ENCODE measurements at places on chromosomes 12 and 14.

DNA sequence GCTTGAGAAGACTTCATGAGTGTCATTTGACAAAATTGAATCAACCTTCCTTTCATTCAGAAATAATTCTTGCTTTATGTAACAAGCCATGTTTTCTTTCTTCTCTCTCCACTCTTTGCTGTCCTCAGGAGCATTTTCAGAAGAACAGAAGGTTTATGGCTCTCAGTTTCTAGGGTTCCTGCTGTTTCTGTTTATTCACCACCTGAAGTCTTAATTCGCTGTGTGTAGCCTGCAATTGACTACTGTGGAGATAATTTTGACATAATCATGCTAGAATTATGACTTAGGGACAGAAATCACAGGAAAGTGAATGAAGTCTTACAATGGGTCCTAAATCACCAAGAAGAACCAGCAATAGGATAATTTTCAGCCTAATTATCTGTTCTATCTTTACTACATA, 7.2 kb upstream of the PLEKHG7 start:
- DNase-seq, result no peak

DNA sequence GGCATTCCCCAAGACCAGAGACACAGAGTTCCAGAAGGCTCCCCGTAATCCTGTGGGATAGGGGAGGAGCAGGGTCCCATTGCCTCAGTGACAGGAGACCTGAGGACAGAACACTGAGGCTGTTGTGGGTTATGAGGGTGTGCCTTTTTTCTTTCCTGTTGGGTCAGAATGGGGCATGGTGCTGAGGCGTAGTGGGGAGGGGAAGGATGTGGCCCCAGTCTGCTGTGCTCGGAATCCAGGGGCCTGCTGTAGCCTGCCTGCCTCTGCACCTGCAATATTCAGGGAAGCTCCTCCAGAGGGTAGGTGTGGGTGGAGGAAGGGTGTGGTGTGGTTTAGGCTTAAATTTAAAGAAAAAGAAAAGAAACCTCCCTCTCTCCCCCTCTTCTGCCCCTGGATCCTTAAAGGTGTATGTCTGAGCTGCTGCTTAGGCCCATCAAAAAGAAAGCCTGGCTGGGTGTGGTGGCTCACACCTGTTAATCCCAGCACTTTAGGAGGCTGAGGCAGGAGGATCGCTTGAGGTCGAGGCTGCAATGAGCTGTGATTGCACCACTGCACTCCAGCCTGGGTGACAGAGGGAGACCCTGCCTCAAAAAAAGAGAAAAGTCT, 18.7 kb downstream of the PLEKHG3 start:
- DNase-seq, result no peak

DNA sequence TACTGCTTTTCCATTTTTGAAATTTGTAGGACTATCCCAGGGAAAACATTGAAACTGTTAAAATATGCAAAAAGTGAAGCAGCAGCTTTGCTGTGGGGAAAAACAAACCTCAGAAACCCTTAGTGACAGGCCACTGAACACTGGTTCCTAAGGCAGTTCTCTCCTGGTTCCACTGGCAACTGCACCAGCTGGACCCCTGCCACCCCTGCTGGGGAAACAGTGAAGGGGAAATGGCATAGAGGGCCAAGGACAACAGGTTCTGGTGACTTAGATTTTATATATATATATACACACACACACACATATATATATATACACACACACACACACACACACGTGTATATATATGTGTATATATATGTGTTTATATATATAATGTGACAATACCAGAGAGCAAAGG, 16.2 kb upstream of the KRT7 start:
- no peak for DNase-seq

- DNase-seq, result no peak
Observed at GRCh38 chr12:3469711-3470110, 21.3 kb upstream of the PRMT8 start.

GRCh38 chr14:30525833-30526232, 33.1 kb upstream of the G2E3 start:
- DNase-seq, result no peak

GRCh38 chr12:86774841-86775388, 518.7 kb upstream of the MGAT4C start:
- DNase-seq, result no peak

DNA sequence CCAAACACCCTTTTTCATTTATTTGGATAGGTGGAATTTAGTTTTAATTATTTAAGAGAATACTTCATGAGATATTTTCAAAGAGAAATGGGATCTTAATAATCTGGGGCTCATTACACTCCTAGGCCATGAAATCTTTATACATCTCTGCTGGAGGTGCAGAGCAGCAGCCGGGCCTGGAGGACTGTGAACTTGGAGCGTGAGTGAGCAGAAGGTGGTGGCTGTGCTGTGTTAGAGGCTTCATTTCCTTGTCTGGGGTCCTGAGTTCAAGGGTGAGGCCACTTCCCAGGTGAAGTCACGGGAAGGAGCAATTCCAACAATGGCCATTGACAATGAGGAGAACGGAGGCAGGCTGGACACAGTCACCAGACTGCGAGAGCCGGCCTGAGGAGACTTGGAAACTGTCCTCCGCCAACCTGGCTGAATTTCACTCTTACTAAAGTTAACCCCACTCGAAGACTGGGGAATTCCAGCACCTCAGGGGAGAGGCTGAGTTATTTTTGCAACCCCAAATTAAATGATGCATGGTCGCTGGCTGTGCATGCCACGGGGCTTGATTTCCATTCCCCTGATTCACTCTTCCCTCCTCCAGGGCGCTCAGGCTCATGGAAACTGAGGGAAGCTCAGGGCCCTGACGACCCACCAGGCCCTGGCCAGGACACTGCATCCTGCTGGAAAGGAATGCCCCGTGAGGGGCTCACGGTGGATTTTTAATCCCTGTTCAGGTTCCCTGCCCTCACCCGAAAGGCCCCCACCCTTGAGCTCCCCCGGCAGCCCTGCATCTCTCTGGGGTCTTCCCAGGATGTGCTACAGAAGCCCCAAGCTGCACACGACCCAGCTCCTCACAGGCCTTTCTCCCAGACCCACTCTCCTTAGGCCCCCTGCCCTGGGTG, 22.6 kb upstream of the TRAF3 start:
- no peak for DNase-seq

- no peak for DNase-seq
Observed at GRCh38 chr14:80762641-80763228, 178.8 kb downstream of the CEP128 start.

GRCh38 chr12:68932128-68932960, 627 bp downstream of the CPM start:
- DNase-seq, result peak; percentile 63

- DNase-seq, result no peak
Observed at GRCh38 chr14:23931721-23932289, 21.8 kb upstream of the DHRS4 start.

DNA sequence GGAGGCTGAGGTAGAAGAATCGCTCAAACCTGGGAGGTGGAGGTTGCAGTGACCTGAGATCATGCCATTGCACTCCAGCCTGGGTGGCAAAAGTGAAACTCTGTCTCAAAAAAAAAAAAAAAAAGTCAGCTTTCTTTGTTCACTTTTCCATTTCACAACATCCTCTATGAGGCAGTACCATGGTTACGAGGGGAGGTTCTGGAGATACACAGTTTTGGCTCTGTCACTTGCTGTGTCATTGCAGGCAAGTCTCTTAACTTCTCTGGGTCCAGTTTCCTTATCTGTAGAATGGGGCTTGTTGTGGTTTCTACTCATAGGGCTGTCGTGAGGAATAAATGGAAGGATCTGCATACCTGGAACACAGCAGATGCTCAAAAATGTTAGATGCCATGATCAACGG, 75.6 kb upstream of the SLC24A4 start:
- no peak for DNase-seq

DNA sequence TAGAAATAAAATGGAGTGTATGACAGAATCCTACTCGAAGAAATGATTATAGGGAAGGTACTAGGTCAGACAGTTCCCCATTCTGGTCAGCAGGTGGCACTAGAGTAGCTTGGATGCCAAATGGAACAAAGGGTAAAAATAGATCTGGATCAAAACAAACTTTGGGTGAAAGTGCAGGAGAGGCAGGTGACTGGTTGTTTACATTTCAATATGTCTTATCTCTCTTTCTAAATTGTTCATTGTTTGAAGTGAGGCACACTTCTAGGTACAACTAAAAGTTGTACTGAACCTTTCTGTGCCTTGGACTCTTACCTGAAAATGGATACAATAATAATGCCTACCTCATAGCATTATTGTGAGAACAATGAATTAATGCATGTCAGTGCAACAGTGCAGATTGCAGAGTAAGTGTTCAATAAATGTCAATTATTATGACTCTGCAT, 62.0 kb upstream of the OSBPL8 start:
- DNase-seq, result peak; percentile 82

DNA sequence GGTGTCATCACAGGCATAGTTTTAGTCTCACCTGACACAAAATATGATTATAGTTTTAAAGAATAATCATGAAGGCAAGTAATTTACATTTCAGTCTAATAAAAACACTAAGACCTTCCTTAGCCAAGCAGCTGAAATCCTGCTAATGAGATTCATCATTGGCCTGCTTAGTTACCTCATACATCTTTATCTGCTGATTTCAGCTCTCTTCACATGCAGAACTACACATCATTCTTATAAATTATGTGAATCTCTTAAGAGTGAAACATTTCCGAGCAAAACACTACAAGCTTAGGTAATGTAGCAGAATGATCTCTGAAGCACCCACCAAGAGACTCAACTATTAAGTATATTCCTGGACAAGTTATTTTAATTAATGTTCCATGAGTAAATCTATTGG, 198.1 kb downstream of the DPY19L2 start:
- no peak for DNase-seq

DNA sequence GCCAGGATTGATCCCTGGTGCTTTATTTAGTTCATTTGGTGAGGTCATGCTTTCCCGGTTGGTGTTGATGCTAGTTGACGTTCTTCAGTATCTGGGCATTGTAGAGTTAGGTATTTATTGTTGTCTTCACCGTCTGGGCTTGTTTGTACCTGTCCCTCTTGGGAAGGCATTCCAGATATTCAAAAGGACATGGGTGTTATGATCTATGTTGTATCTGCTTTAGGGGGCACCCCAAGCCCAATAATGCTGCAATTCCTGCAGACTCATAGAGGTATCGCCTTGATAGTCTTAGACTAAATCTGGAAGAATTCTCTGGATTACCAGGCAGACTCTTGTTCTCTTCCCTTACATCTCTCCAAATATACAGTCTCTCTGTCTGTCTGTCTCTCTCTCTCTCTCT, 42.1 kb downstream of the AK7 start:
- DNase-seq, result no peak

DNA sequence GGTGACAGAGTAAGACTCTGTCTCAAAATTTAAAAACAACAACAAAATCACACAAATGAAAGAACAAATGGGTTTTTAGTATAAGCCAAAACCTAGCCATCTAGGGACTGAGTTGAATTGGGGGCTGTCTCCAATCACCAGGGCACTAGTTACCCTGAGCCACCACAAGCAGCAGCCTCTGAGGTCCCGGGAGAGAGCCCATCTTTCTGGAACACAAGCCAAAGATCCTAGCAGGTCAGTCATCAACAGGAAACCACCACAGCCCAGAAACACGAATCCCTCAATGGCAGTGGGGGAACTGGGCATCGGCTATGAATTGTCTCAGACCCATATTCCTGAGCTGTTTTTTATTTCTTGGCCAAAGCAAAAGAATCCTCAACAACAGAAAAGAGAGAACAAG, 75.3 kb downstream of the KDM2B start:
- no peak for DNase-seq

- no peak for DNase-seq
Observed at GRCh38 chr14:104388011-104388521, 191.5 kb upstream of the C14orf180 start.

GRCh38 chr14:95548328-95548929, 13.6 kb downstream of the GLRX5 start:
- DNase-seq, result no peak

DNA sequence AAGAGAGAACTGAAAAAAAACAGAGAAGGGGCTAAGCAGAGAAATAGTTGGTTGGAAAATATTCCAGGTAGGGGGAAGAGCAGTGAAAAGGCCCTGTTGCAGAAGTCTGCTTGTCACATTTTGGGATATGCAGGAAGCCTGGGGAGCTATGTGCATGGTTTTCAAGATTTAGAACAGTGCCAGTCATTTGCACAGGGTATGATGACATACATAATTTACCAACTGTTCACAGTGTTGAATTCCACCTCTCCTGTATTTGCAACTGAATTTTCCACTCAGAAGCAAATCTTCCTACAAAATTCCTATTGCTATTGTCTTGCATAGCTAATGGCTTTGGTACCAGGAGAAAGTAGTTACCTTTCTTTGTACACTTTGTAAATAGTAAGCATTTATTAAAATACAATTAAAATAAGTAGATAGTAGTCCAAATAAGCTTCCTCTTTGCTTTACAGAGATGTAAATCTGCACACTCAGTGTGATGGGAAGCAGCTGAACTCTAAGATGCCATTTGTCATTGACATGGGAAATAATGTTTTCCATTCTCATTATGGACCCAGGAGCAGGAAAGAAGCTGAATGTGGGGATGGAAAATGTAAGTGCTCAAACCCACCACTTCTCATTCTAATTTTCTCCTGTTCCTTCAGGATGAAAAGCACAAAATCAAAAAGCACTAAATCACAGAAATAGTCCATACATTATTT, 177.4 kb downstream of the BTG1 start:
- no peak for DNase-seq

DNA sequence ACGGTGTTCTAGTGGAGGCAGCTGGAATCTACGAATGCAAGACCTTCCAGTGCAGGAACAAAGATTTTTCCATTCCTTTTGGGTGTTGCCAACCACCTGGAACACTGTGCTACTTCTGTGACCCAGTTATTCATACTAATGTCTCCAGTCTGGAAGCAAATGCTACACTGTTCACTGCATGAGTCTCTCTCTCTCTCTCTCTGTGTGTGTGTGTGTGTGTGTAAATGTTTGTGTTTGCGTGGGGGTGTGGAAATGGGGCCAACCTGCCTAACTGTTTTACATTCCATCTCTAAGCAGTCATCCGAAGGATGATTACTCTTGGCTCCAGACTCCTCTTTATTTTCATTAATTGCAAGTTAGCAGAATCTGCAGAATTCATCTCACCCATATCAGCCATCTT, 29.9 kb upstream of the YBX3 start:
- peak; percentile 21 for DNase-seq

DNA sequence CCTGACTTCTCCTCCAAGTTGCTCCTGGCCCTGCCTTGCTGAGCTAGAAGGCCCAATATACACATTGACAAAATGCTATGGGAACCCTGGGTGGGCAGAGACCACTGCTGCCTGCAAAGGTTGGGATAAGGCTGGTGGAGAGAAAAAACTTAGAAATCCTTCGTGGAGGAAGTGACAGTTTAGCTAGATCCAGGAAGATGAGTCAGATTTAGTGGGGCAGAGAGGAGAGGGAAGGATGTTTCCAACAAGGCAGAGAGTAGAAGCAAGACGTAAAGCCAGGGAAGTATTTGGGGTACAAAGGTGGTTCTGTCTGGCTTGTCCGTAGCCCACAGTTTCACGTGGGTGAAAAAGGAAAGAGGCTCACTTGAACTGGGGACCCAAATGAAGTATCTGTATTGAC, 69.0 kb upstream of the CLMN start:
- DNase-seq, result no peak

DNA sequence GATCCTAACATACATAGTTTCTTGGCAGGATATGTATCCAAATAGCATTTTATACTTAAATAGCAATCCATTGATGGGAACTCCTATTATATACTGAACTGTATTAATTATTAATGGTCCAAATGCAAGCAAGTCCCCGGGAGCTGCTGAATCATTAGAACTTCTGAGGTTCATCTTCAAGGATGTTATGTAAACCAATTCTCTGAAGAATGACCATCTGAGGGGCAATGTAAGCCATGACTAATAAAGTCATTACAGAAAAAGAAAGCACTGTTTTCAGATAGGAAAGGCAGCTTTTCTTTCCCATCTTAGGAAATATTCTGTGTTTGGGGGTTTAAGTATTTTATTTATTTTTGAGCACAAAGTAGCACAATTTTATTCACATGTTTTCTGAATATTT, 166.1 kb upstream of the SLC16A7 start:
- DNase-seq, result no peak

Data from hippocampal formation (tissue), 2 donors.